ENCODE measurements at places on chromosomes 13 and 19. TPM values are rescaled to one million over a fixed set of nuclear protein-coding genes. Genes with fewer than 3 reads are reported as not detected.

DNA sequence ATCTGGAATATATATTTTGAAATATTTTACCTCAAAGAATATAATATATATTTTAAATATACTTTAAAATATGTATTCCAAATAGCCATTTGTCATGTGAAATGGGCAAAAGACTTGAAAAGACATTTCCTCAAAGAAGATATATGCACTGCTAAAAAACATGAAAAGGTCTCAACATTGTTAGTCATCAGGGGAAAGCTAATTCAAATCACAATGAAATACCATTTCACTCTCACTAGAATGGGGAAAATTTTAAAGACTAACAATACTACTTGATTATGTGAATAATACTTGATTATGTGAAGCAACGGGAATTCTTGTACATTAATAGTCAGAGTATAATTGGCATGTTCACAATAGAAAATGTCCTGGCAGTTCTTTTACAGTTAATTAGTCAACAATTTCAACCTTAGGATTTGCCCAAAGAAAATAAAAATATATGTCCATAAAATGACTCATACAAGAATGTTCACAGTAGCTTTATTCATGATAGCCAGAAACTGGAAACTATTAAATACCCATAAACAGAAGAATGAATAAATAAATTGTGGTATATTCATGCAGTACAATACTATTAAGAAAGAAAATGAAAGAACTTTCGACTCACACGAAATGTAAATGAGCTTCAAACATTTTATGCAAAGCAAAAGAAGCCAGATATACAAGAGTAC, 6.8 kb upstream of the KBTBD6 start:
- ATAC-seq: no peak

GRCh38 chr13:112714376-112715174, 24.7 kb downstream of the ATP11A start:
- ATAC-seq: no peak

GRCh38 chr13:20349564-20350381, 117.7 kb upstream of the GJB6 start:
- ATAC-seq: no peak

GRCh38 chr13:74511523-74511922, 377.3 kb upstream of the KLF12 start:
- no peak for ATAC-seq

DNA sequence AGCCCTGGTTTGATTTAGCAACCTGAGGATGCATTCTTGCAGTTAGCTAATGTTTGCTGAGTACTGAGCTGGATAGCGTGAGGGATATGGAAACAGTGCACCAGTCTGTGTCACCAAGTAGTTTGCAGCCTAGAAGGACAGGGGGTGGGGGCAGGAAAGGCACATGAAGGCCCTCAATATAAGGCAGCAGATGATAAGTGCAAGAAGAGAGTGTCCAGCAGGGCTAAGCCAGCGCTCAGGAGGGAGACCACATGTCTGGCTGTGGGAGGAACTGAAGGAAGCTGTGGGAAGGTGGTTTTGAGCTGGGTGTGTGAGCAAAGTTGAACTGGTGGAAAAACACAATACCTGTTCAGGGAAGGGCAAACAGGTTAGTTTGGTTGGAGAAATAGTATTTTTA, 1.7 kb downstream of the CXCL17 start:
- ATAC-seq: peak; percentile 81

GARIN5A gene
- total RNA-seq: 1.1 TPM

TMEM161A gene
- 18.7 TPM for total RNA-seq

ZNF808 gene
- total RNA-seq: 10.0 TPM

Measured in esophagus mucosa (tissue), 1 donor.